ENCODE measurements at places on chromosomes 6 and 20. TPM values are rescaled to one million over a fixed set of nuclear protein-coding genes. Genes with fewer than 3 reads are reported as not detected.
A peak's percentile ranks its signal among the peaks of the same experiment; 100 is the strongest.

Gene C6orf163
- total RNA-seq = 3.1 TPM

DNA sequence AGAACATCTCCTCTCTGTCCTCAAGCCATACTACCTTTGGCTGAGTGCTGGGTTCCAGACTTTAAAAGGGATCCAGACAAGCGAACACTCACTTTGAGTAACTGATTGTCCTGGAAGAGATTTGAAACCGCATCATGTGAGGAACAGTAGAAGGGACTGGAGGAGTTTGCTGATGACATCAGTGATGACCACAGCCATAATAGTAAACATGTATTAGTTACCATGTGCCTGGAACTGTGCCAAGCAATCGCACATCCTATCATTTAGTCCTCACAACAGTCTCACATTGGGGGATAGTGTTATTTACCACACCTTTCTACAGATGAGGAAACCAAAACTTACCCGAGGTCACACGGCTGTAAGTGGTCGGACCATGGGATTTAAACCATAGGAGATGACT lies 39.8 kb downstream of the ARMC2 start:
- no peak for DNase-seq

GRCh38 chr6:94272327-94272726 lies 853.0 kb upstream of the EPHA7 start:
- no peak for DNase-seq

DNA sequence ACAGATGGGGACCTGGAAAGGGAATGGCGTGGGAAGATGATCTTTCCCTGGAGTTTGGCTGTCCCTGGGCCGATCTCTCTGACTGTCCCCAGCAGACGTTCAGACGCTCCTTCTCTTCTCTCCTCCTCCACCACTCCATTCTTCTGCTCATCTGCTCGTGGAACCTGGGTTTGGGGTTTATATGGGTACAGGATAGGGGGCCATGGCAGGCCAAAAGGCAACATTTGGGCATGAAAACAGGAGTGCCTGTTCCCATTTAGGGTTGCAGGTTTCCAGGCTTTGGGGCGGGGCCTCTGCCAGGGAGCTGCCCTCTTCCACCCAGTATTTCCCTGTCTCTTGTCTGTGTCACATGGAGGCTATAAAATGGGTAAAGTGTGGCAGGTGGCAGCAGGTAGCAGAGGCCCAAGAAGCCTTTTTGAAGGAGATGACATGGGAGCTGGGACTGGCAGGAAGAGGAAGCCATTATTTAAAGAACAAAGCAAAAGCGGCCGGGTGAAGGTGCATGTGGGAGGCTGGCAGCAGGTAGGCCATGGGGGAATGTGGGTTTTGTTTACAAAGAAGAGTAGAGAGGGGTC lies 203.7 kb downstream of the BMP7 start:
- peak; percentile 57 for DNase-seq

Gene SLC22A1
- total RNA-seq = 3.4 TPM

DNA sequence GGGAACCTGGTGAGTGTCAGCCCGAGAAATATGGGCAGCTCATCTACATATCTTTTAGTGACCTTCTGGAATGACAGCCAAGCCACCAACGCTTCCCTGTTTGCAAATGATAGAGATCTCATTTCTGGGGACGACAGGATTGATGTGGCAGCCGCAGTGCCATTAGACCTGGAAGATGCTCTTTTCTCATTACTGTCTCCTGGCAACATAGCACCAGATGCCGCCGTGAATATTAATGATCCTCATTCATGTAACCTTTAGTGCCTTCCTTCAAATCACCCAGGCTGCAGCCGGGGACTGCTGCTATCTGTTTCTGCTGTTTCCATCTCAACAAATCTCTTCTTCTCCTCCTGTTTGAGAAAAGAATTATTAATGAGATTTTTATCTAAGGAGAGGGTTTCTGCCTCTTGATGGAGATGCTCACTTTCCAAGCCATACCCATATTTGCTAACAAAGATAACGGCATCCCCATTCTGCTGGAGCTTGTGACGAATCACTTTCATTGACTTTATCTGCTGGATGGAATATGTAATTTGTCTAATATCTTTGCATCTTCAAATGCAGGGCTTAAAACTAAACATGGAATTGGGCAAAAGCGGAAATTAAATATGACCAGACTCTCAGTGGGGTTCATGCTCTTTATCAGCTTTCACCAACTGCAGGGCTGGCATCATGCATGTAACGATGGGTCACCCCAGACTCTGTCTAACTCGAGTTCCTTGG lies 74.8 kb upstream of the KIF16B start:
- no peak for DNase-seq

DNA sequence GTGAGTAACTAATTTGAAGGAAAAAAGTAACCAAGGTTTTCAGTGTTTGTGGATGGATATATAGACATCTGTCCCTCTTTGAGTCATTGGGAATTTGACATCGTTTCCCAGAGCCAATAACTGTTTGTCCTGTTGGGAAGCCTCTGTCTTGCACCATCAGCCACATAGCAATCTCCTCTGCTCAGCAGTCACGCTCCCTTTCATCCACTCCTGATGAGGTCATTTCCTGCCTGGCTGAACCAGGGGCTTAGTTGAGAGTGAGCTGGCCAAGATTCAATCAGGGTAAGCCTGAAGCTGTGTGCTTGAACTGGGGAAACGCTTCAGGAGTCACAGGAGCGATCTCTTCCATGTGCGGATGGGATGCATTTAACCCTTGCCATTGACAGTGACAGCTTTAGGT lies 121.5 kb upstream of the FOXQ1 start:
- no peak for DNase-seq

Gene RFX6
- total RNA-seq = not detected

GRCh38 chr6:8014947-8015346 lies 49.2 kb downstream of the BLOC1S5 start:
- no peak for DNase-seq

DNA sequence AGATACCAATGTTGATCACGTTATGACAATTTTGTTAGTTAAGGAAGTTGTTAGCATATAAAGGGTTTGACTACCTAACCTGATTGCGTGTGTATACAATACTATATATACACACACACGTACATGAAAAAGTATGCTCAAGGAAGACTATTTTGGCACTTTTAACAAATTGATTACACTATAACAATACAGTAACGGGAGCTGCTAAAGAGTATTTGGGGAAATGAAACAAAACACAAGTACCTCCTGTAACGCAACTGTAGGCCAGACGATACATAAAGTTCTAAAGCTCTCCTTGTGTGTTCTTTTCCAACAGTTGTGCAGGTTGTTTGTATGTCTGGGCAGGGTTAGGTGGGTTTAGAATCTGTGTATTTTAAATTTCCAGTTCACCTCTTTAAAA lies 98.7 kb downstream of the PLEKHG1 start:
- no peak for DNase-seq

Gene FAM83B
- not detected for total RNA-seq

Gene VGLL2
- not detected for total RNA-seq

Gene DHX16
- 27.2 TPM for total RNA-seq

DNA sequence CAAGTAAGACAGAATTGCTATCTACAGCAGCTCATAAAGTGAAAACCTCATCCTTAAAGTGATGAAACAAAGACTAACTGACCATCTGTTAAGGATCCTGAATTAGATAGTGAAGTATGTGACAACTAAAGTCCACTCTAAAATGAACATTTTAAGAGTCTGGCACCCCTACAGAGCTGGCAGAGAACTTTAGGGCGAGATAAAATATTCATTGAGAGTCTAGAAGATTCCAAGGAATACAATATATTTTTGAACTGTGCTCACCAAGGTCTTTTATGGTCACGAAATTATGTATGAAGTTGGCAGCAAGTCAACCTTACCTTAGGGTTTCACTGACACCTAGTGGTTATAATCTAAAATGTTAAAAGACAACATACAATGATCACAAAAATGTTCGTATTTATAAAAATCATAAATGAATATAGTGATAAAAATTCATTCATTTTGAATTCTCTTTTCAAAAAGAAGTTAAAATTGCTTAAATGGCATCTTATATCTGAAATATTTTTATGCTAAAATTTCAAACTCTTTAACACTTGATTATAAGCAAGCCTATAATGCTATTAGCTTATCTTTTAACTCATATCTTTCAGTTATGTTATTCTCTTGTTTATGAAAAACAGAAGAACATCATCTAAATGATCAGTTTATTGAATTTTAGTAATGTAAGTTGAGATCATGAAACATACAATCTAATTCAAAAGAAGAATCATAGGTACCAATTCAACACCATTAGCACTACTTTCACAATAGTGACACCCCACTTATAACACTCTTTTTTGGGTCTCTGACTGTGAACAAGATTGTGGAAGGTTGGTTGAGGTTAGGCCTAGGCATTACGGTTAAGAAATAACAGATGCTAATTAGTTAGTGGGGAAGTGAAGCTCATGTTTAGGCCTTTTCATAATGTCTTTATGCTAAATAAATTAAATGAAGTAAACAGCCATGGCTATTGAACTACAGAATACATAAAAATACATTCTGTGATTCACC lies 27.5 kb downstream of the RSPH3 start:
- DNase-seq = no peak

DNA sequence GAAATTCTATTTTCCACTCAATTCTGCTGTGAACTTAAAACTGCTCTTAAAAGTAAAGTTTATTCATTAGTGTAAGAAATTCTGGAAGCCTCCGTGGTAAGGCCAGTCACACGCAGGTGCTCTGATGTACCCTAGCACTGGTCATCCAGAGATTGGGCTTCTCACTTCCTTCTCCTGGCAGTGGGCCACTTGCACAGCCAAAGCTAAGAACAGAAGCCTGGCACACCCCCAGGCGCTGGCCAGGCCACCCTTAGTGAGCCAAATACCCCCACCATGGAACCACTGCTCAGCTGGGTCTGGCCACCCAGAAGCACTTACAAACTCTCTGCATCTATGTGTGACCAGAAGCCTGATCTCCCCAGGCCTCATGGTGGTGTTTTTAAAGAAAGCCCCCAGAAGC lies 35.3 kb upstream of the ARFGEF2 start:
- no peak for DNase-seq

Gene C20orf202
- 0.32 TPM for total RNA-seq

- DNase-seq = no peak
These were observed 13.8 kb upstream of the TLDC2 start for GRCh38 chr20:36861875-36862801.

Measured in mesenteric fat pad (tissue), 1 donor.